ENCODE measurements at places on chromosomes 2 and 18. TPM values are rescaled to one million over a fixed set of nuclear protein-coding genes. Genes with fewer than 3 reads are reported as not detected.

Gene LONRF2
- 0.19 TPM for total RNA-seq

Gene PTPN18
- 67.6 TPM for total RNA-seq

Gene CRYBA2
- not detected for total RNA-seq

Gene SERPINB4
- total RNA-seq: not detected

Gene TBC1D8
- total RNA-seq: 2.1 TPM

Gene NGEF
- 0.09 TPM for total RNA-seq

Gene TUBB8B
- not detected for total RNA-seq

Measured in T-cell (primary cell).